Gastroesophageal sphincter (tissue), 4 donors: ENCODE measurements at places on chromosomes 5 and 9.

- H3K4me3 ChIP-seq = no peak overlapping the region
- H3K36me3 ChIP-seq = no peaks in the 10 kb centered on the region
- H3K27ac ChIP-seq = no peak overlapping the region
These were observed 77.4 kb downstream of the SLIT3 start for GRCh38 chr5:169223595-169223953.

DNA sequence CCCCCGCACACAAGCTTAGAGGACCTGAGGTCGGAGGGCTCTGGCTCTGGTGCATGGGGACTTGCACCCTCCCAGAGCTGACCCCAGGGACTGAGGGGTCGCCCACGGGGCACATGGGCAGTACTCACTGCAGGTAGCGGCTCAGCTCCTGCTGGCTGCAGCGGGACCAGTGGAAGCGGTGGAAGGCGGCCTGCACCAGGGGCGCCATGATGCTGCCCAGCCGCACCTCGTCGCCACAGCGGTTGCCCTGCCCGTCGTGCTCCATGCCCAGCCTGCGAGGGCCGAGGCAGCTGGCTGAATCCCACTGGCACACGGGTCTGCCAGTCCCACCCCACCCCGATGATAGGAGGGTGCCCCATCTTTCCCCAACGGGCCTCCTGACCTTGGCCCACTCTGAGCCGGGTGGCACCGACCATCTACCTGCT, 93.8 kb downstream of the ZNF354C start:
- no peaks in the 10 kb centered on the region for H3K4me1 ChIP-seq
- H3K27ac ChIP-seq = no peak overlapping the region
- H3K4me3 ChIP-seq = no peak overlapping the region
- no peak for ATAC-seq
- peaks cover 4% of the 10 kb centered on the region for H3K27me3 ChIP-seq

- H3K36me3 ChIP-seq = peaks cover 100% of the 10 kb centered on the region
- no peak overlapping the region for H3K27ac ChIP-seq
- no peak overlapping the region for H3K4me3 ChIP-seq
- peak; percentile 79 for ATAC-seq
- H3K27me3 ChIP-seq = no peaks in the 10 kb centered on the region
These were observed 90.3 kb upstream of the OTULINL start for GRCh38 chr5:14491015-14491915.

GRCh38 chr5:167819406-167819805, 472.0 kb upstream of the WWC1 start:
- no peak for ATAC-seq
- no peaks in the 10 kb centered on the region for H3K36me3 ChIP-seq
- H3K4me1 ChIP-seq = no peaks in the 10 kb centered on the region
- H3K4me3 ChIP-seq = no peak overlapping the region

GRCh38 chr5:39116344-39117170, 42.4 kb upstream of the RICTOR start:
- no peak overlapping the region for H3K4me3 ChIP-seq
- no peak for ATAC-seq
- H3K4me1 ChIP-seq = no peaks in the 10 kb centered on the region
- H3K36me3 ChIP-seq = no peaks in the 10 kb centered on the region
- no peaks in the 10 kb centered on the region for H3K27me3 ChIP-seq

- no peak overlapping the region for H3K4me3 ChIP-seq
- peaks cover 46% of the 10 kb centered on the region for H3K4me1 ChIP-seq
- peak; percentile 88 for ATAC-seq
- no peaks in the 10 kb centered on the region for H3K36me3 ChIP-seq
- H3K27me3 ChIP-seq = no peaks in the 10 kb centered on the region
These were observed 451.6 kb upstream of the CD180 start for GRCh38 chr5:67648201-67648671.

DNA sequence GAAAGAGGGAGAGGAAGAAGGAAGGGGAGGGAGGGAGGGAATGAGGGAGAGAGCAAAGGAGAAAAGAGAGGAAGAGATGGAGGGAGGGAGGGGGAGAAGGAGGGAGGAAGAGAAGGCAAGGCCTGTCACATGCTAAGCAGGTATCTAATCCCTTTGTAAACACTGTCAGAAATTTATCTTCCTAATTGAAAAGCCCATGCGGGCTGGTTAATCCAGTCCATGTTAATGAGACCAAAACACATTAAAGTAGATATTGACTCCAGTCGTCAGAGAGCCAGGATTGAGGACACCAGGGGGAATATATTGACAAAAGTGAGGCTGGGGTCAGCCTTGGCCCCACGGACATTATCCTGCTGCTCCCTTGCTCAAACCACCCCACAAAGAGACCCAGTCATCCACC, 37.4 kb upstream of the ALDH1B1 start:
- no peaks in the 10 kb centered on the region for H3K4me1 ChIP-seq
- ATAC-seq = no peak
- no peaks in the 10 kb centered on the region for H3K27me3 ChIP-seq
- H3K4me3 ChIP-seq = no peak overlapping the region
- H3K36me3 ChIP-seq = no peaks in the 10 kb centered on the region
- no peak overlapping the region for H3K27ac ChIP-seq

- no peaks in the 10 kb centered on the region for H3K36me3 ChIP-seq
- ATAC-seq = no peak
- no peaks in the 10 kb centered on the region for H3K27me3 ChIP-seq
These were observed 150.1 kb upstream of the STK32A start for GRCh38 chr5:147084702-147085101.

- ATAC-seq = no peak
- no peaks in the 10 kb centered on the region for H3K4me1 ChIP-seq
- H3K27me3 ChIP-seq = no peaks in the 10 kb centered on the region
- no peak overlapping the region for H3K27ac ChIP-seq
- no peaks in the 10 kb centered on the region for H3K36me3 ChIP-seq
These were observed 146.1 kb downstream of the TMEM167A start for GRCh38 chr5:82931110-82931509.

- H3K36me3 ChIP-seq = no peaks in the 10 kb centered on the region
- no peaks in the 10 kb centered on the region for H3K4me1 ChIP-seq
- H3K27ac ChIP-seq = no peak overlapping the region
- H3K4me3 ChIP-seq = no peak overlapping the region
- H3K27me3 ChIP-seq = no peaks in the 10 kb centered on the region
These were observed 55.9 kb downstream of the NDUFAF2 start for GRCh38 chr5:61000887-61001286.

DNA sequence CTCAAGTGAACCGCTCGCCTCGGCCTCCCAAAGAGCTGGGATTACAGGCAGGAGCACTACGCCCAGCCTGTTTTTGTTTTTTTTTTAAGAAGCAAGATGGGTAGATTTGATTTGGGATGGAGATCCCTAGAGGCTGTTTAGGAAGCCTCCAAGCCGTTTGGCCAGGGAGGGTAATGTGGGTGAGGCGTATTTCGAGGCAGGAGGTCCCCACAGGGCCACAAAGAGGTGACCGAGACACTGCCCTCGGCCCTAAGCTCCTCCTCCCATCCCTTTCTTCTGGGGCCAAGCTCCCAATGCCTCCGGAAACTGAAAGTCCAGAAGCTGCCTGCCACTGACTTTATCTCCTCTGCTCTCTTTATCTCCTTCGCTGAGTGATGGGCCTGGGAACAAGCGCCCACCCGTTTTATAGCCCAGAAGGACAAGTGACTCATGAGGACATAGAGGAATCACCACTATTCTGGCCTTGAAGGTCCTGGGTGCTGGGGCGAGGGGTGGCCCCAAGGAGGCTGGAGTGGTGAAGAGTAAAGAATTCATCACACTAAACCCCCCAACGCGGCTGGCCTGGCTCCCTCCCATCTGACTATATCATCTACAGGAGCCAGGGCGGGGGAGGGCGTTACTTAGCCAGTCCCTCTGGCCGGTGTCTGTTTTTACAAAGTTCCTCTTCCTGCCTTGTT, 2.0 kb upstream of the RALGDS start:
- peaks cover 45% of the 10 kb centered on the region for H3K4me1 ChIP-seq
- H3K4me3 ChIP-seq = no peak overlapping the region
- H3K27me3 ChIP-seq = no peaks in the 10 kb centered on the region
- H3K27ac ChIP-seq = peak overlapping the region; percentile 91
- no peaks in the 10 kb centered on the region for H3K36me3 ChIP-seq

- ATAC-seq = no peak
- no peaks in the 10 kb centered on the region for H3K4me1 ChIP-seq
- no peak overlapping the region for H3K27ac ChIP-seq
- peaks cover 9% of the 10 kb centered on the region for H3K27me3 ChIP-seq
These were observed 1.4 kb downstream of the IL9 start for GRCh38 chr5:135894276-135894675.

- no peaks in the 10 kb centered on the region for H3K36me3 ChIP-seq
- no peak overlapping the region for H3K4me3 ChIP-seq
- H3K27ac ChIP-seq = peak overlapping the region; percentile 83
- peaks cover 29% of the 10 kb centered on the region for H3K4me1 ChIP-seq
- ATAC-seq = no peak
These were observed 14.3 kb downstream of the WNK2 start for GRCh38 chr9:93198117-93198837.

- no peaks in the 10 kb centered on the region for H3K27me3 ChIP-seq
- no peaks in the 10 kb centered on the region for H3K36me3 ChIP-seq
- ATAC-seq = no peak
- no peaks in the 10 kb centered on the region for H3K4me1 ChIP-seq
These were observed 14.4 kb upstream of the TRMT10B start for GRCh38 chr9:37739222-37739621.

DNA sequence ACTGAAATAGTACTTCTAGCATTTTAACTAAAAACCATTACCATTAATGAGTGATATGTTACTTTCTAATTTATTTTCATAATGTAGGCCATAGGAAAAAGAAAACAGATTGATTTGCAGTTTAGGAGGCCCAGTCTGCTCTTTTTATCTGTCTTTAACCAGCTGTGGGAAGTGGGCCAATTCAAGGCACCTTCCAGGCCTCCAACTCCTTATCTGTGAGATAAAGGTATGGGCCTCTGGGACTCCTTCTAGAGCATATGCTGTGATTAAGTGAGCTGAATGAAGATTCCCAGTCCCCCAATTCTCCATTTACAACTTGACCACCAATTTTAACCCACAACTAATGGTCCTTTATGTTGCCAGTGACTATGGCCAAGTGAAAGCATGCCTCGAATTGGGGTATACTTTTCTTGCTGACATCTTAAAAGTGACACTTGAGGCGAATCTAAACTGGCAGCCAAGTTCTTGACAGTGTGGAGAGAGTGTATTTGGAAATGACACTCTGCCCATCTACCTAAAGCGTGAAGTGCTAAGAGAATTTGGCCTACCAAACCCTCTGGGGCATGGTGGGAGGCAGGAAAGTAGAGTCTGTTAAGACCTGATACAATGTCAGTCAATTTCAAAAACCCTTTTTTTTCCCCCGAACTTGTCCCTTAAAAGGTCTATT, 88.3 kb downstream of the PIK3R1 start:
- no peaks in the 10 kb centered on the region for H3K27me3 ChIP-seq
- no peak overlapping the region for H3K27ac ChIP-seq
- H3K4me1 ChIP-seq = peaks cover 4% of the 10 kb centered on the region
- no peak for ATAC-seq

DNA sequence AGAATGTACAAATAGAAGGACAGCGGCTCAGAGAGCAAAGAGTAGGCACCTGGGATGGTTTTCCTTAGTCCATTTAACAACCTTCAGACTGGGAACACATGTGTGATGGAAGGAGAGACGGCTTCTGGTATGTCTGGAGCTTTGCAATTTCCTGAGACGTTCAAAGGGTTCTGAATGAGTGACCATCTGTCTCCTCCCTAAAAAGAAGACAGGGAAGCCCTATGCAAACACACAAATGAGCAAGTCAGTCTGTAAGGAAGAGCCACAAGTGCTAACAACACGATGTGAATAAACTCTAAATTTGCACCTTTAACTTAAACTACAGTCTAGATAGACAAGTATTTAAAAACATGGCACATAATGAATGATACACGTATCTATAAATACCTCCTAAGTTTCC, 391.0 kb downstream of the ICE1 start:
- H3K4me3 ChIP-seq = no peak overlapping the region
- ATAC-seq = no peak
- H3K36me3 ChIP-seq = no peaks in the 10 kb centered on the region
- H3K4me1 ChIP-seq = no peaks in the 10 kb centered on the region

GRCh38 chr5:21806943-21807342, 1046.2 kb downstream of the CDH12 start:
- ATAC-seq = no peak
- H3K27ac ChIP-seq = no peak overlapping the region
- H3K36me3 ChIP-seq = no peaks in the 10 kb centered on the region

DNA sequence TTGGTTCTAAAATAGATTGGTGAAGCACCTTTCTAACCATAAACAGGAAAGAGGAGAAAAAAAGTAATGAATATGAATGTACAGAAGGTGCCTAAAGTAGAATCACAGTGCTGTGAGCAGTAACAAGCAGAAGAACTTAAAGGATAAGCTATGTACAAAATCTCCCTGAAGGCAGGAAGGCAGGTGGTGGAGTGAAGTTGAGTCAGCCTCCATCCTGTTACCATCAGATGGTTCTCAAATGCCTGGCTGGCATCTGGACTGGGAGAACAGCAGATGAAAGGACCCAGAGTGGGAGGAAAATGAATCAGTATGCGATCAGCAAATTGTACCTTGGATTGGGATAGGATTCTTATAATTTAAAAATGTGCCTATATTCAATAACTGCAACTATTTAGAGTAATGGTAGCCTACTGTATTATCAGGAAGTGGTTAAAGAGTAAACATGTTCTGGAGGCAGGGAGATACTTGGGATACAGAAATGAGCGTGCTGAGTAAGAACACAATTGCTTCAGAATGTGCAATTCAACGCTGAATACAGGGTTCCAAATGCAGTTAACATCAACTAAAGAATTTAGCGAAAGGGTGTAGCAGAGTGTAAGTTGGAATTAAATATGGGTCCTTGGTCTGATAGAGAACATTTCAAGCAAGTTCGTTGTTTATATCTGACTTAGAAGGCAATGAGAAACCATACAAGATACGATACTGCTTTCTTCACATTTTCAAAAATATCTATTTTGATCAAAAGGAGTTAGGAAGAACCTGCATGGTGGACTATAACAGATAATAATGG, 21.1 kb upstream of the FER start:
- peak overlapping the region; percentile 89 for H3K27ac ChIP-seq
- peak overlapping the region; percentile 84 for H3K4me3 ChIP-seq
- H3K4me1 ChIP-seq = peaks cover 24% of the 10 kb centered on the region
- H3K36me3 ChIP-seq = no peaks in the 10 kb centered on the region
